ENCODE measurements at places on chromosomes 3 and 15.

DNA sequence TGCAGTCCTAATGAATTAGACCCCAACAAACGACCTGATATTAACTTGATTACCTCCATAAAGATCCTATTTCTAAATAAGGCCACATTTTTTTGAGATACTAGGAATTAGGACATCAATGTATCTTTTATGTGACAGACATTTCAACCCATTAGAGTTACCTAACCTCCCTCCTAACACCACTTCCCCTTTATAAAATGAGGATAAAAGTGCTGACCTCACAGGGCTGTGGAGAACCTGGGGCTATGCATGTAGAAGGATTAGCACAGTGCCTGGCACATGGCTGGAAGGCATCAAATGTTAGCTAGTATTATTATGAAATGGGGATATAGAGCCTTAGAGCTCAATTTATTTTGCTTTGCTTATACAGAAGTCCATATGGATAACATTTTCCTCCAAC lies 53.5 kb upstream of the LRRN1 start:
- no peak for ATAC-seq

- no peak for ATAC-seq
These were observed 65.1 kb downstream of the GAP43 start for GRCh38 chr3:115688418-115688817.

GRCh38 chr3:112389961-112390360 lies 57.0 kb downstream of the CD200 start:
- ATAC-seq, result no peak

DNA sequence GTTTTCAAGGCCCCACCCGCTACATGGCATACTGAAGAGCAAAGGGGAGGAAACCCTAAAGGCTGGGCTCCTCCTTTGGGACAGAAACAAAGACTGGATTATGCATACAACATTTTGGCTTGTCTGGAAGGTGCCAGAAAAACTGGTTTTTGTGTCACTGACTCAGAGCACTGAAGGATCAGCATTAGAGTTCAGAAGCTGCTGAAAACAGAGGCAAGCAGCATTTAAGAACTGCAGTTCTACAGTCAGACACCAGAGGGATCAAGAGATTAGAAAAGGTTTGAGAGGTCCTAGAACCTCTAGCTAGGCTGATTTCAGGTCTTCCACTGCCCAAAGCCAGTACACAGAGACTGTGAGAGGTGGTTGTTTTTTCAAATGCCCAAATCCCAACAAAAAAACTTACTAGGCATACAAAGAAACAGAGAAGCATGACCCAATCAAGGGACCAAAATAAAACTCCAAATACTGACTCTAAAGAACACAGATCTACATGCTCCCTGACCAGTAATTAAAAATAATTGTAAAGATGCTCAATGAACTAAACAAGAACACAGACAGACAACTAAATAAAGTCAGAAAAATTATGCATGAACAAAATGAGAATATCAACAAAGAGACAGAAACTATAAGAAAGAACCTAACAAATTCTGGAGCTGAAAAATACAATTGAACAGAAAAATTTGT lies 91.2 kb downstream of the SENP2 start:
- no peak for ATAC-seq

GRCh38 chr3:148790851-148791735 lies 36.5 kb upstream of the CPB1 start:
- ATAC-seq, result no peak

DNA sequence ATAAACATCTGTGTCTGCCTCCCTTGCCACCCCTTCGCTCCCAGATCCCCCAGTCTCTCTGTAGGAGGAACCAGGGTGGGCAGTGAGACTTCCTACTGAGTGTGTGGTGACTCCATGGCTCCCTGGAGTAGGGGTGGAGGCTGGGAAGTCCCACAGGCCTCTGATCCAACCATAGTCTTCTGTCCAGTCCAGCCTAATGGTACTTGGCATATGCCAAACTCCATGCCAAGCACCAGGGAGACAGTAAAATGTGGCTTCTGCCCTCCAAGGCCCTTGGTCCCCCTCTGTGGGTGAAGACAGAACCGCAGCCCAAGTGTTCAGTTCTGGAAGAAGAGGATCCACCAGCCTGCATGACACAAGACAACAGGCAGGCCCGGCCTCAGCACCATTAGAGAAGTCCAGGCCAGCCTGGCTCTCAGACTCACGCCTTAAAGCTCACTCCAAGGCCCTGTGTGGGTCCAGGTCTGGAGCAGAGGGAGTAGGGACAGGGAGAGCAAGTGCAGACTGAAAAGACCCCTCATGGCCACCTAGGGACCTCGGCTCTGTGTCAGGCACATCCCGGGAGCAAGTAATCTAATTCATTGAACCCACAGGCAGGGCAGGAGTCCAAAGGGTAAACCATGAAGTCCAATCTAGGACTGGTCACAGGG lies 112.7 kb downstream of the ETFA start:
- no peak for ATAC-seq

GRCh38 chr3:147661916-147662315 lies 252.8 kb downstream of the ZIC1 start:
- ATAC-seq, result no peak

Data from activated CD4-positive, CD25-positive, alpha-beta regulatory T cell treated with anti-CD3 and anti-CD28 coated beads, Interleukin-2, amount 50 U/mL, for 24 hours (primary cell).